Naive B cell (primary cell): ENCODE measurements at places on chromosomes 16 and 17.

- H3K4me3 ChIP-seq, result no peak overlapping the region
- no peak overlapping the region for H3K27ac ChIP-seq
- H3K4me1 ChIP-seq, result no peaks in the 10 kb centered on the region
- no peak for DNase-seq
Measured at GRCh38 chr16:60107437-60107836, 1373.3 kb upstream of the GOT2 start.

GRCh38 chr16:67240506-67240905, 6.8 kb downstream of the FHOD1 start:
- DNase-seq, result no peak
- H3K4me3 ChIP-seq, result no peak overlapping the region
- peaks cover 24% of the 10 kb centered on the region for H3K4me1 ChIP-seq
- H3K27ac ChIP-seq, result no peak overlapping the region
- no peaks in the 10 kb centered on the region for H3K27me3 ChIP-seq

- H3K36me3 ChIP-seq, result no peaks in the 10 kb centered on the region
- H3K27me3 ChIP-seq, result peaks cover 5% of the 10 kb centered on the region
- no peak overlapping the region for H3K4me3 ChIP-seq
Measured at GRCh38 chr16:49978569-49979326, 46.3 kb upstream of the CNEP1R1 start.

GRCh38 chr16:48188449-48189102, 32.8 kb upstream of the ABCC12 start:
- no peaks in the 10 kb centered on the region for H3K4me1 ChIP-seq
- no peaks in the 10 kb centered on the region for H3K27me3 ChIP-seq
- H3K4me3 ChIP-seq, result no peak overlapping the region
- no peaks in the 10 kb centered on the region for H3K36me3 ChIP-seq

GRCh38 chr16:68062910-68063393, 22.2 kb upstream of the NFATC3 start:
- H3K4me3 ChIP-seq, result no peak overlapping the region
- peak overlapping the region; percentile 67 for H3K27ac ChIP-seq
- peaks cover 24% of the 10 kb centered on the region for H3K36me3 ChIP-seq
- DNase-seq, result no peak
- no peaks in the 10 kb centered on the region for H3K27me3 ChIP-seq
- peaks cover 36% of the 10 kb centered on the region for H3K4me1 ChIP-seq

- H3K4me3 ChIP-seq, result no peak overlapping the region
- no peak for DNase-seq
- no peaks in the 10 kb centered on the region for H3K27me3 ChIP-seq
- no peak overlapping the region for H3K27ac ChIP-seq
- peaks cover 7% of the 10 kb centered on the region for H3K36me3 ChIP-seq
Measured at GRCh38 chr17:16377941-16378341, 3.0 kb upstream of the UBB start.

- H3K27ac ChIP-seq, result no peak overlapping the region
- no peak for DNase-seq
- no peaks in the 10 kb centered on the region for H3K27me3 ChIP-seq
- H3K4me3 ChIP-seq, result no peak overlapping the region
- no peaks in the 10 kb centered on the region for H3K4me1 ChIP-seq
Measured at GRCh38 chr17:57121308-57122042, 36.4 kb downstream of the AKAP1 start.

GRCh38 chr16:87740441-87740840, 25.3 kb downstream of the KLHDC4 start:
- H3K4me3 ChIP-seq, result no peak overlapping the region
- DNase-seq, result no peak
- H3K4me1 ChIP-seq, result peaks cover 6% of the 10 kb centered on the region
- H3K27me3 ChIP-seq, result no peaks in the 10 kb centered on the region

DNA sequence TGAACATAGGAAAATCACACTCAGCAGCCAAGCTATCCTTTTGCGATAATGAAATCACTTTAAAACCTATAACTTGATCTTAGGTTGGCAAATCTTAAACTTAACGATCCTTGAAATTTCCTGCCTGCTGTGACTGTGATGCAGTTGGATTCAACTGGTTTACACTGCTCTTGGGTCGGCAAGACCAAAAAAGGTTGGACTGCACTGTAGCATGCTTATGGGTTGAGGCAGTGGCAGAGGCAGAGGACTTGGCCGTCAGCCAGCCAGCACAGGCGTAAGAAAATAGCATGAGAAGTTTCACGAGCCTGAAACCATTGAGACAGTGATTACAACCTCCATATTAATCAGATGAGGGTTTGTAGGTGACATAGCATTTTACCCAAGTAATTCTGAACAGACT, 21.4 kb downstream of the WSB1 start:
- no peak overlapping the region for H3K4me3 ChIP-seq
- H3K27ac ChIP-seq, result no peak overlapping the region
- no peak for DNase-seq
- H3K4me1 ChIP-seq, result peaks cover 5% of the 10 kb centered on the region

DNA sequence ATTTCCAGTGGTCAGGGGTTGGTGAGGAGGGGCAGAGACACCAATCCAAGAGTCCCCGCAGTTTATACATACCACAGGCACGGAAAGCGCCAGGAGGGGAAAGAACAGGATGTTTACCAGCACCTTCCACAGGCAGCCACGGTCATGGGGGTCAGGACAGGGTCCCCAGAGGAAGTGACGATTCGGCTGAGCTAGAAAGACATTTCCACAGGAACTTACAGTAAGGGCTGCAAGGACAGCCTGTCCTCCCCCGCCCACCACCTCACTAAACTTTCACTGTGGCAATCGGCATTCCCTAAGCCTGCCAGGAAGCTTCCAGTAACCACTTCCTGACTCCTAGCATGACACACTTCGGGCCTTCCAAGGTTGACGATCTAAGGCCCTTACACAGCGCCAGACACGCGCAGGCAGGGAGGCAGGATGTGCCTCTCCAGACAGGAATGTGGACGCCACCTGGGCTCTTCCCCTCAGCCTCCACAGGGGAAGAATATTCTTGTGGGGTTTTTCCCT, 1.2 kb upstream of the MT2A start:
- H3K27me3 ChIP-seq, result peaks cover under 1% of the 10 kb centered on the region
- H3K27ac ChIP-seq, result no peak overlapping the region
- H3K4me1 ChIP-seq, result peaks cover 33% of the 10 kb centered on the region
- H3K36me3 ChIP-seq, result no peaks in the 10 kb centered on the region

GRCh38 chr16:71263582-71263981, 25.6 kb downstream of the CMTR2 start:
- H3K27me3 ChIP-seq, result peaks cover 41% of the 10 kb centered on the region
- no peaks in the 10 kb centered on the region for H3K4me1 ChIP-seq
- DNase-seq, result no peak
- no peak overlapping the region for H3K27ac ChIP-seq
- no peaks in the 10 kb centered on the region for H3K36me3 ChIP-seq
- H3K4me3 ChIP-seq, result no peak overlapping the region

- H3K27me3 ChIP-seq, result peaks cover 9% of the 10 kb centered on the region
- no peak overlapping the region for H3K4me3 ChIP-seq
- no peak for DNase-seq
- no peak overlapping the region for H3K27ac ChIP-seq
Measured at GRCh38 chr16:66161942-66162341, 204.5 kb upstream of the CDH5 start.

DNA sequence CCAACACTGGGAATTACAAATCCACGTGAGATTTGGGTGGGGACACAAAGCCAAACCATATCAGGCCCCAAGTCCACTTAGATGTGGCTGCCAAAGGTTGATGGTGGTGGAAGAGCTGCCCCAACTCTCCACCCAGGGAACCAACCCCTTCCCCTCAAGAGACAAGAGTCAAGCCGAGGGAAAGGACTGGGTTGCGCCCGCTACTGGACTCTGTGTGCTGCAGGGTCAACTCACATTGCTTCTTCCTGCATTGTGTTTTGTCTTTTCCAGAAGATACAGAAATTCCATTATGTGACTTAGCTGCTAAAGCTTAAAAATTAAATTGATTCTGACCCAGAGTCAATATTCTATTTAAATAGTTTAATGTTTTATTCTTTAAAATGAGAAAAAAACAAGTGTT, 58.5 kb downstream of the ADAMTS18 start:
- H3K27ac ChIP-seq, result no peak overlapping the region
- H3K4me3 ChIP-seq, result no peak overlapping the region
- H3K4me1 ChIP-seq, result no peaks in the 10 kb centered on the region
- H3K27me3 ChIP-seq, result peaks cover 18% of the 10 kb centered on the region
- no peak for DNase-seq

DNA sequence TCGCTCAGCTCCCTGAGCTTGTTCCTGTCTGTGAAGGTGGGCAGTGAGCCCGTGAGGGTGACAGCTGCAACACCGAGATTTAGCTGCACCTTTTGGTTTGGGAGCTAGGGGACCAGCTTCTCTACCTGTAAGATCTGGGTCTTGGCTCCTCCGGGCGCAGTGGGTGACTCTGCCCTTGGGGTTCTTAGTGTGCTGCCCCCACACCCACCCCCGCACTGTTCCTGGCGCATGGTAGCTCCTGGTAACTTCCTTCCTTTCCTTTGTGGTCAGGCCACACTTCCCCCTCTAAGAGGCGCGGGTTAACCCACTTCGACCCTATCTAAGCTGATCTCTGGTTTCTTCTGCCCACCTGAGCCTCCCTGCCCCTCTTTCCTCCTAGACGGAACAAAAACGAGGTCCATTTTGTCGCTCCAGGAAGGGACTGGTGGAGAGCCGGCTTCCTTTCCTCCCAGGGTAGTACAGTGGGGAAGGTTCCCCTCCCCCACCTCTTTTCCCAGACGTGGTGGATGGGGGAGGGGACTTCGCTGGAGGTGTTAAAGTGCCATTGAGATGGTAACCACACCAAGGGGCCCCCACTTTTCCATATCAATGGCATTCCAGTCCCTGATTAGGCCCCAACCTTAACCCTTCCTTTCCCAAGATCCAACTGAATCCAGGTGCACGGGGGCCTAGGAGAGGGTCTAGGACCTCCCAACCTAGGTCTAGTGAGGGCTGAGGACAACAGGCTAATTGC, 4.6 kb upstream of the CLDN9 start:
- peak overlapping the region; percentile 47 for H3K4me3 ChIP-seq
- DNase-seq, result no peak
- H3K4me1 ChIP-seq, result peaks cover 26% of the 10 kb centered on the region
- no peak overlapping the region for H3K27ac ChIP-seq
- H3K27me3 ChIP-seq, result peaks cover 29% of the 10 kb centered on the region

DNA sequence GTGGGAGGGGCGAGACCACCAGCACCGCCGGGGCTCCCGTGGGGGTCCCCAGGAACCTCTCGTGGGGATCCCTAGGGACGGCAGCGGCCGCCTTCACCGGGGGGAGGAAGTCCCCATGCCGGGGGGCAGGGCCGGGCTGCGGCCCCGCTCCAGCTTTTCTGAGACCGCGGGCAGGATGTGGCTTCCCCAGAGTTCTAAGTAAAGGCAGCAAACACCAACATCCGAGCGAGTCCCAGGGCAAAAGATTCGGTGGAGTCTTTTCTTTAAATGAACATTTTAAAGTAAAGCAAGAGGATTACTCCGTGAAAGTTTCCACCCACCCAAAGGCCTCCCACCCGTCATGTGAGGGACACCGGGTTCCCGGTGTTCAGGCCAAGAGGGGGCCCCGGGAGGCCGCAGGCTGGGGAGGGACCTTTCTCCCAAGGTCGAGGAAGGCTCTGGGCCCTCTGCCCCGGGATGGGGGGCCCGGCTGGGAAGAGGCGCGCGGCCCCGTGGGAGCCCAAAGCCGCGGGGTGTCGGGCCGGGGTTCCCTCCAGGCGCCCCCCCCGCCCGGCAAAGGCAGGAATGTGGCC, 137.2 kb upstream of the RPH3AL start:
- H3K4me1 ChIP-seq, result peaks cover 16% of the 10 kb centered on the region
- peak; percentile 33 for DNase-seq
- no peaks in the 10 kb centered on the region for H3K36me3 ChIP-seq
- peak overlapping the region; percentile 95 for H3K27ac ChIP-seq
- peak overlapping the region; percentile 87 for H3K4me3 ChIP-seq

- H3K4me1 ChIP-seq, result peaks cover 30% of the 10 kb centered on the region
- no peak for DNase-seq
- no peaks in the 10 kb centered on the region for H3K36me3 ChIP-seq
- no peak overlapping the region for H3K27ac ChIP-seq
- no peaks in the 10 kb centered on the region for H3K27me3 ChIP-seq
Measured at GRCh38 chr16:49442805-49443204, 69.2 kb downstream of the C16orf78 start.

DNA sequence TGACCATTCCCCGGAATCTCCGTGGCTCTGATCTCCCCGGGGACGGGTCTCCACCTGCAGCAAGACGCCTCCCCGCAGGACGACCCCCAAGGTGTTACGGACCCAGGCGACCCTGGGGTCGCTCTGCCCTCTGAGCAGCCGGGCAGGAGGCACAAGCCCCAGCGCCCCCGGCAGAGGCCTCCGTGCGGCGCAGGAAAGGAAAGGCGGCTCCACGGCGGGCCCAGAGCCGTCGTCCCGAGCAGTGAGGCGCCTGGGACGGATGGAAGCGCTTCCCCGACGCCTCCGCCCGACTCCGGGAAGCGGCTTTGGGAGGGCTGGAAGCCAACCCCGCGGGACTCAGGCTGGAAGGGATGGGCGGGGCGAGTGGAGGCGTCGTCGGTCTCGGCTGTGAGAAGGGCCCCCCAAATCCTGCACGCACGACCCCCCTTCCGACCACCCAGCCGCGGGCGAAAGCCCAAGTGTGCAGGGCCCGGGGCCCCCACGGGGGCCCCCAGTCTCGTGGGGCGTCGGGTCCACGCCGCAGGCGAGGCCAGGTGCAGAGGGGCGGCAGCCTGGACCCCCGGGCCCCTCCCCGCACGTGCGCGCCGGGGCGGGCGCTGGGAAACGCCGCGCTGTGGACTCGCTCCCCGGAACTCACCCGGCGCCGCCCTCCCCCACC, 32.7 kb upstream of the RPH3AL start:
- peaks cover 34% of the 10 kb centered on the region for H3K27me3 ChIP-seq
- no peaks in the 10 kb centered on the region for H3K36me3 ChIP-seq
- H3K4me1 ChIP-seq, result peaks cover 24% of the 10 kb centered on the region

- H3K4me1 ChIP-seq, result no peaks in the 10 kb centered on the region
- no peaks in the 10 kb centered on the region for H3K27me3 ChIP-seq
- H3K4me3 ChIP-seq, result no peak overlapping the region
- no peak overlapping the region for H3K27ac ChIP-seq
- no peaks in the 10 kb centered on the region for H3K36me3 ChIP-seq
Measured at GRCh38 chr16:65409510-65409909, 287.6 kb upstream of the CDH11 start.

GRCh38 chr17:64107500-64108236, 22.3 kb downstream of the ERN1 start:
- H3K27ac ChIP-seq, result no peak overlapping the region
- no peaks in the 10 kb centered on the region for H3K27me3 ChIP-seq
- no peak for DNase-seq
- peaks cover 13% of the 10 kb centered on the region for H3K4me1 ChIP-seq

DNA sequence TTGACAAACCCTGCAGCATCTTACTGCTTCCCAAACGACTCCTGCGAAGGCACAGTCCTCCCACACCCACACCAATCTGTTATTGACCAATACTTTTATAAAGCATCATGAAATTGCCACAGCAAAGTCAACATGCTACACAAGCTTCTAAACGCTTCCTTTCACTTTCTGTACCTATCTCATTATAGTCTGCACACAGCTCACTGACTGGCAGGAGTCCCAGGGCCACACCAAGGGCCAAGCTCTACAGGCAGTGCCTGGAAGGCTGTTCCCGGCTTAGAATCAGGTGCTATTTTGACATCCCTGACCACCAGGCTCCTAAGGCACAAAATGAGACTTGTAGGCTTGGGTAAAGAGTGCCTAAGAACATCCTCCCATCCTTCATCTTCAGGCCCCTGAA, 39.5 kb downstream of the USP7 start:
- H3K4me1 ChIP-seq, result peaks cover 43% of the 10 kb centered on the region
- no peak overlapping the region for H3K27ac ChIP-seq
- no peak for DNase-seq
- H3K36me3 ChIP-seq, result peaks cover 8% of the 10 kb centered on the region
